ENCODE measurements at places on chromosomes 16 and 17. TPM values are rescaled to one million over a fixed set of nuclear protein-coding genes. Genes with fewer than 3 reads are reported as not detected.

CA5A gene
- not detected for total RNA-seq

DNA sequence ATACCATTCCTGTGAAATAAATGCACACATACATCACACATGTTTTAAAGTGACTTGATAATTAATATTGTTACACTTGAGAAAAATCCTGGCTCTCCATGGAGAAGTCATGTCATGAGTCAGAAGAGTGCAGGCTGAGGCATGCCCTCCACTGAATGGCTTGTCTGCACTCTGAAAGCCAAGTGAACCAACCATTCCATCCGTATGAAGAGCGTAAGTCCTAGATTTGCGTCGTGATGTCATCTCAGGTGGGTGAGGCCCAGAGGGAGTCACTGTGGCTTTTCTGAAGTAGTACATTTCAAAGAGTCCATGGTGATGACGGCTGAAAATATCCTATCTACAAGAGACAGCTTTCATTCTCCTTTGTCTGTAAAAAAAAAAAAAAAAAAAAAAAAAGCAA, 83.5 kb upstream of the IRX5 start:
- no peak overlapping the region for H3K4me3 ChIP-seq
- H3K27ac ChIP-seq = no peak overlapping the region
- DNase-seq = no peak
- H3K27me3 ChIP-seq = no peaks in the 10 kb centered on the region
- no peaks in the 10 kb centered on the region for H3K36me3 ChIP-seq

KIFC3 gene
- total RNA-seq = 54.0 TPM

DNA sequence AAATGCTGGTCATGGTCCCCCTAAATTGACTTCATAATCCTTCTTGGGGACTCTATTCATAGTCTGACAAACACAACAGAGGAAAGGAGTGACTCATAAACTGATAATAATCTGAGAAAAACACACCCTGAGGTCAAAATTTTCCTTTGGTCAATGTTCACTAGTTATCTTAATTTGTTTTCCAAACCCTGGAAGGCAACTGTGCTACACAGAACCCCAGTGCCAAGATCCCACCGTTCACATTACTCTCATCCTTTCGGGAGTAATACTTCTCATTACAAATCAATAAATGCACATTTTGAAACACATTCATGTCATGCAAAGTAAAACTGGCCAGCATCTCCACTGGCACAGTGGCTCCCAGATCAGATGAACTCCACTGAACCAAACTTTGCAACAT, 23.2 kb downstream of the COIL start:
- H3K4me1 ChIP-seq = no peaks in the 10 kb centered on the region
- no peak for DNase-seq
- no peaks in the 10 kb centered on the region for H3K36me3 ChIP-seq
- H3K27ac ChIP-seq = no peak overlapping the region
- no peaks in the 10 kb centered on the region for H3K27me3 ChIP-seq

DNA sequence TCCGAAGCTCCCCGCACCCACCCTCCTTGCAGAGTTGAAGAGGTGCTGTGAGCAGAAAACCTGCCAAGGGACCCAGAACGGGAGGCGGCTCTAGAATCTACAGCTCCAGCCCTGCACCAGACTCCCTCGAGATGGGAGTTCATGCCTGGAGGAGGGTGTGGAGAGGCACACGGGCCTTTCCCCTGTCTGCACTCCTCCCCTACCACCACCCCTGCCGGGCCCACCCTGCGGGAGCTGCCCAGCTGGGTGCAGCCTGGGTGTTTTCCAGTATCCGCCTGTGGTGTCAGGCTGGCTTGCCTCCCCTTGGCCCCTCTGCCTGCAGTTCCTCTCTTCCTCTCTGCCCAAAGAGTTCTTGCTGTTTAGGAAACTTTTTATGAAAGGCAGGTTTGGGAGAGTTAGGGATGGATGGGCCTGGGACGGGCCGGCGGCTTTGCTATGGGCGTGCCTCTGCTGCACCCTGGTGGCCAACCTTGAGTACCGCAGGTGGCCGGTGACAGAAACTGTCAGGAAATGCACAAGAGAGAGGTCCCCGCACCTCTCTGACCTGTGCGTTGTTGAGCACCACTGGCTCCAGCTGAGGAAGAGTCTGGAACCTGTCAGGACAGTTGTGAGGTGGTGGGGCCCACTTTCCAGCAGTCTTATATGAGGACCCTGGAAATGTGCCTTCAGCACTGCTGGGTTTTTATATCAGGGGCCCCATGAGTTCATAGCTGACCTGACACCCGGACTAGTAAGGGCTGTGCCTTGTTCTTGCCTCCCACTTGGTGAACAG, 354.1 kb downstream of the SEC14L1 start:
- H3K4me3 ChIP-seq = no peak overlapping the region
- H3K4me1 ChIP-seq = peaks cover 2% of the 10 kb centered on the region
- no peaks in the 10 kb centered on the region for H3K27me3 ChIP-seq
- H3K27ac ChIP-seq = no peak overlapping the region

DNA sequence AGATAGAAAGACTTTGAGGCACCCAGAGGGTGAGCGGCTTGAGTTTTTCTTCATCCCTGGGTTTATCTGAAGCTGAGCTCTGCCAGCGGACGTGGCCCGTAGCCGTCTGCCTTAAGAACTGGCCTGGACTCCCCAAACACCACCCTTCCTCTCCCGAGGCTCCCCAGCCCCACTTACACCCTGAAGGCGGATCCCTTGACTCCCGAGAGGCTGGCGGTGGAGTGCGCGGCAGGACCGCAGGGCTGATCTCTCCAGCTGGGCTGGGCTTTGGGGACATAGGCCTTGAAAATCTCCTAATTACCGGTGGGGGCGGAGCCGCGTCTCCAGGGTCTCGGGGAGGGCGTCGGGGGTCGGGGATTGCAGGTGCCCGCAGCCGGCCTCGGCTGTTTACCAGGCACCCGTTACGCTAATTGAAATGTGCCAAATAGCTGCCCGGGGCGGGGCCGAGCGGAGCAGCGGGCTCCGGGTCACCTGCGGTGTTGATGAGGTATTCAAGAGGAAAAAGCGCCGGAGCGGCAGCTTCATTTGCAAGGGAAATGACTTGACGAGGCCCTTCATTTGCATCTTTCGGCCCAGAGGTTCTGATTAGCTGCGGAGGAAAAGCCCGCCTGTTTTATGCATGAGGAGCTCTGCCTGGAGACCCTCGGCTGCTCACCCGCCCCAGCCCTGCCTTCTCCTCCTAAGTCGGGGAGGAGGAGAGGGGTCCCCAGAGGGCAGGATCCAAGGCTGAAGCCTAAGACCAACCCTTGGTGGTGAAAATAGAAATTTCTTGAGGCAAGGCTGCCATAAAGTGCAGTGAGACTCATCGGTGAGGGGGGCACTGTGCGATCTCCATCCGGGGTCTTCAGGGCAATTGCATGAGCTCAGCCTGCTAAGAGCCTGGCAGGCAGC, 100.7 kb downstream of the MGAT5B start:
- H3K4me1 ChIP-seq = peaks cover 2% of the 10 kb centered on the region
- no peak overlapping the region for H3K27ac ChIP-seq
- no peak overlapping the region for H3K4me3 ChIP-seq

GRCh38 chr17:74296548-74296936, 22.5 kb downstream of the DNAI2 start:
- no peak overlapping the region for H3K4me3 ChIP-seq
- no peak overlapping the region for H3K27ac ChIP-seq
- no peaks in the 10 kb centered on the region for H3K27me3 ChIP-seq
- peaks cover 2% of the 10 kb centered on the region for H3K4me1 ChIP-seq
- no peaks in the 10 kb centered on the region for H3K36me3 ChIP-seq

TBC1D3B gene
- 1.1 TPM for total RNA-seq

DNA sequence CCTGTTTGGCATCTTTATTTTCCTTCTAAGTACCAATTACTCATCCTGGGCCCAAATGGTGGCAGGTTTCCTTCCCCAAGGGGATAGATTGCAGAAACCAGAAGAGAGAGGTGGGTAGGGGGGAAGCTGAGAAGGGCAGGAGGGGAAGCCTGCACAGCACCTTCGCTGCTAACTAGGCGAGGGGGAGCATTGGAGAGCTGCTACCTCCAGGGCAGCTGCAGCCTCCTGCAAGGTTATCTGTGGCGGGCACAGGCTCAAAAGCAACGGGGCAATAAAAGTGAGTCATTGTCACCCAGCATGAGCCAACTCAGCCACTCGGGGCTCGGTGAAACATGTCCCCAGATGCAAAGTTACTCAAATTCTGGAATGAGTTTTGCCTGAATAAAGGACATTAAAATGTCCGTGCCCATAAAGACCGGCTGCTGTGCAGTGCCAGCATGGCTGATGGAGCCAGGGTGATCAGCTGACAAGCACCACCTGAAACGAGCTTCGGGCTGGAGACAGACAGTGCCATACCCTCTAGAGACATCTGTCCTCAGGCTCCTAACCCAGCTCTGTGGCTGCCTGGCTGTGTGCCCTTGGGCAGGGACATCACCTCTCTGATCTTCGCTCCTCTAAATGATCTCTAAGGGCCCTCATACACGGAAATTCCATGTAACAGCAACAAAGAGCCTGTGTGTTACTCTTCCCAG, 68.1 kb upstream of the GRIN2A start:
- H3K36me3 ChIP-seq = no peaks in the 10 kb centered on the region
- H3K4me3 ChIP-seq = no peak overlapping the region
- no peak for DNase-seq
- no peaks in the 10 kb centered on the region for H3K4me1 ChIP-seq
- no peaks in the 10 kb centered on the region for H3K27me3 ChIP-seq

- no peak overlapping the region for H3K4me3 ChIP-seq
- H3K27ac ChIP-seq = no peak overlapping the region
- DNase-seq = no peak
- H3K36me3 ChIP-seq = no peaks in the 10 kb centered on the region
- no peaks in the 10 kb centered on the region for H3K27me3 ChIP-seq
- peaks cover 2% of the 10 kb centered on the region for H3K4me1 ChIP-seq
Measured at GRCh38 chr17:77836557-77837041, 121.9 kb upstream of the TNRC6C start.
